C1 segment of cervical spinal cord (tissue), 14 donors: ENCODE measurements at places on chromosomes 12 and 14.

DNA sequence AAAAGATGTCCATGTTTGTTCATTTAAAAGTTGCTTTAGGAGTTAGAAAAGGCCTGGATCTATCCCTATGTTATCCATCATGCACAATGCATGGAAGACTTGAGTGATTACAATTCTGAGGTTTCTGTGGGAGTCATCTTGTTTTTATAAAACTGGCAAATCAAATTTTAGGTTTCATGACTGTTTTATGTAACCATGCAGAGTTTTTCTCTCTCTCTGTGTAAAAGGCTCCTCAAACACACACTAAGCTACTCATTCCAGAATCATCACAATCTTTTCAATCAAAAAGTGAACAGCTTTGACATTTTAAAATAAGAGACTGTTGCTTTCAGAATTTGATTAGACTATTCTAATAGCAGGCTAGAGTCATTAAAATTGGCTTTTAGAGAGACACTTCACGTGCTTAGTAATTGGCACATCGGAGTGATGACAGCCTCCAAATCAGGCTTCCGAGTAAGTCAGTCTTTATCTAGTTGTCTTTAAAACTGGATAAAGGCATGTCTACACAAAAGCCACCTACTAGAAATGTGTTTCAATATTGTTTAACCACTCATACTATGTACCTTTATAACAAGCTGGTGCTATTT lies 31.9 kb downstream of the PRICKLE1 start:
- no peak for DNase-seq

DNA sequence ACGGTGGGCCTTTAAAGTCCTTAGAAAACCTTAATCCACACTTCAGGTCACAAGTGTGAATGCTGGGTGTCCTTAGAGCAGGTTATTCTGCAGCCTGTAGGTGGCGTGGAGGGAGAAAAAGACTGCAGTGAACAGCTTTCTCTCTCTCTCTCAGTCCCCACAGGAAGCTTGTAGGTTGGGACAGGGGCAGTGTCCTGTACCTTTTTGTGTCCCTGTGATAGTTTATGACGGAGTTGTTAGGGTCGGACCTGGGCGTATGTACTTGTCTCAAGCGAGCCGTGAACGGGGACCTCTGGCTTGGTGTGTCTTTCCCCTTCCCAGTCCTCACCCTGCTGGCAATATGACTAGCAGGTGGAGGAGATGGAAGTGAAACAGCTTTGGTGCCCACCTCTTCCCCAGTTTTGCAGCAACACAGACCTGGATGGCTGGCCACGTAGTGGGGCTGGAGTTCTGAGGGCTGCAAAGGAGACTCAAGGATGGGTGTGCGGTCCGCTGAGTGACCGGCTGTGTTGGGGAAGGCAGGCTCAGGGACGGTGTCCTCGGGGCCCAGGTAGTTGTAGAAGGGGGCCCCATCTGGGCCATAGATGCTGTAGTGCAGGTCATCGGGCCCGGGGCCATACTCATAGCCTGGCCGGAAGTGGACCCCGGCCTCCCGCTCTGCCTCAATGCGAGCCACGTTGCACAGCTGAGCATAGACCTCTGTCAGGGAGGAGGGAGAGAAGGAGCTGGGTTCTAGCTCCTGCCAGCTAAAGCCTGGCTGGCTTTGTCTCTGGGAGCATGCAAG lies 8.9 kb downstream of the ISCA2 start:
- no peak for DNase-seq

GRCh38 chr12:5441497-5442236 lies 9.8 kb downstream of the NTF3 start:
- DNase-seq, result no peak

DNA sequence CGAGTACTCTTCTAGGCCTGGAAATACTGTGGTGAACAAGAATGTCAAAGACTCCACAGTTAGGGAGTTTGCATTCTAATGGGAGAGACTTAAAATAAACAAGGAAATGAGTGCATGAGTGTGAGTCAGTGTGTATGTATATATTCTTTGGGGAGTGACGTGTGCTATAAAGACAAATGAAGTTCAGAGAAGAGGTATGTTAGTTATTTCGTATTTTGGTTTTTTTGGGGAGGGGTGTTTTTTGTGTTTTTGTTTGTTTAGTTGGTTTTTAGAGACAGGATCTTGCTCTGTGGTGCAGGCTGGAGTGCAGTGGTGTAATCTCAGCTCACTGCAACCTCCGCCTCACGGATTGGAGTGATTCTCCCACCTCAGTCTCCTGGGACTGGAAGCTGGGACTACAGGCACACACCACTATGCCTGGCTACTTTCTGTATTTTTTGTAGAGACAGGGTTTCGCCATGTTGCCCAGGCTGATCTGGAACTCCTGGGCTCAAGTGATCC lies 74.3 kb downstream of the SRGAP1 start:
- DNase-seq, result no peak

GRCh38 chr14:29603696-29604095 lies 324.0 kb downstream of the PRKD1 start:
- DNase-seq, result no peak

DNA sequence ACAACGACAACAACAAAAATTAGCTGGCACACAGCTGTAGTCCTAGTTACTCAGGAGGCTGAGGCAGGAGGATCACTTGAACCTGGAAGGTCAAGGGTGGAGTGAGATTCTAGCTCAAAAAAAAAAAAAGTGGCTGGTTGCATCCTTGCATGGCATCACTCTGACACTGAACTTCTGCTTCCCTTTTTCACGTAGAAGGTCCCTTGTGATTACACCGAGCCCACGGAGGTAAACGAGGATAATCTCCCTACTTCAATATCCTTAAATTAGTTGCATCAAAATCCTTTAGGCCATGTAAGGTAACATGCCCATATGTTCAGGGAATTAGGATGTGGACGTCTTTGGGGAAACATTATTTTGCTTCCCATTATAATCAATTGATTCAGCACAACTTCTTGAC lies 4.0 kb upstream of the PPP4R4 start:
- no peak for DNase-seq

DNA sequence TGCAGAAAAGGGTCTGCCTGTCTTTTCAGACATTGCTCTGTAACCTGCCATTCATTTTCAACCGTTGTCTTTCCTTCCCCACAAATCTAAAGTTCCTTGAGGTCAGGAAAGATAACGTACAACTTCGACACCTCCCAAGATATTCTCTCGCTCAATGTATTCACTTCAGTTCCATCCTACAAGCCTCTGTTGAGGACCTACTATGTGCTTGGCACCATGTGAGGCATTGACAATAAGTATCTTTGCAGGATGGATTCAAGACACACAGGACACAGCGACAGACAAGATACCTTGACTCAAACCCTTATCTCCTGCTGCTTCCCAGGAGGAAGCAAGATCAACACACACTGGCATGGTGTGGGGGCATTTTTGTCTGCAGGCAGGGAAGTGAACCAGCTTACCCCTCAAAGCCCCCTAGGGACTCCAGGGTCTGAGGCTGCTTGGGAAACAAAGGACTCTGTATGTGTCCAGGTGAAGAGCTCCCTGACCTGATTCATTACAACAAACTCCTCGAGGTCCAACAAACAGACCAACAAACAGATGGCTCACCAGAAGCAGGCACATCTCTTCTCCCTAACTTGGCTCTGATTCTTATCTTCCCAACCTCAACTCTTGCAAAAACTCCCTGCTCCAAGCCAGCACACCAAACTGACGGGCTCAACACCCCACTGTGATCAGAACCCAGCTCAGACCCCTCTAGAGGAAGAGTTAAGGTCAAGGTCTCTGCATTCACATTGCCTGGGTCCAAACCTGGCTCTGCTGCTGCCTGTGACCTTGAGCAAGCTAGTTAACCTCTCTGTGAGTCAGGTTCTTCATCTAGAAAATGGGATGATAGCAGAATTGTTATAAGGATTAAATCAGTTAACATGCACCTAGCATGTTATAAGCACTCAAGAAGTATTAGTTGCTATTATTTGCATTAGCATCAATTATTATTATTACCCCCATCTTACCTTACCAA lies 6.3 kb downstream of the NUAK1 start:
- DNase-seq, result no peak

DNA sequence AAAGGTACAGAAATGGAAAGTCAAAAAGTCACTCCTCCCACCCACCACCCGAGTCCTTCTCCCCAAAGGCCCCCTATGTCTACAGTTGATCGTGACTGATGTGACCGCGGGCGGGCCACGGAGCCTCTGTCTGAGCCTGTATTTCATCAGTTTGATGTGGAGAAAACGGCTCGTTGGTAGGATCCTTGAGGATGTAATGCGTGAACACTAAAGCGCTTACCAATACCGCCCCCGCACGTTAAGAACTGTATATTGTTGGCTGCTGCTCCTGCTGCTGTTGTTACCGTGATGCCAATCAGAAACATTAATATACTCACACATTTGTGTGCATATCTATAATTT lies 24.6 kb upstream of the UBC start:
- DNase-seq, result no peak

- no peak for DNase-seq
Observed at GRCh38 chr14:99412117-99413061, 68.3 kb downstream of the SETD3 start.

- DNase-seq, result no peak
Observed at GRCh38 chr14:105568859-105569766, 42.7 kb downstream of the TMEM121 start.

DNA sequence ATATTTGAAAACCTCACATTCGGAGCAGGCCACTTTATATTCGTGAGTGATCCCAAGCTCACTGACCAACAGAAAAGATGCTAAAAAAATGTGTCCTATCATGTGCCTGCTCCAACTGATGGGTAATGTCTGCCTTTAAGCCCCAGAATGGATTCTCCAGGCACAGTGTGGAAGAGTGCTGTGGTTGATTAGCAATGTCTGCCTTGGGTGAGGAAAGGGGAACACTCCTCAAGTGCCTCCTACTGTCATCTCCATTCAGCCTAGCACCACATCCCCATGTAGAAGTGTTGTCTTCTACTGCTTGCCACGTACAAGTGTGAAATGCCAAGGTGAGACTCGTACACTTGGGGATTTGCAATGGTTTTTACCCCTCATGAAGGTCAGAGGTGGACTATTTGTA lies 199.3 kb downstream of the SLC41A2 start:
- no peak for DNase-seq

DNA sequence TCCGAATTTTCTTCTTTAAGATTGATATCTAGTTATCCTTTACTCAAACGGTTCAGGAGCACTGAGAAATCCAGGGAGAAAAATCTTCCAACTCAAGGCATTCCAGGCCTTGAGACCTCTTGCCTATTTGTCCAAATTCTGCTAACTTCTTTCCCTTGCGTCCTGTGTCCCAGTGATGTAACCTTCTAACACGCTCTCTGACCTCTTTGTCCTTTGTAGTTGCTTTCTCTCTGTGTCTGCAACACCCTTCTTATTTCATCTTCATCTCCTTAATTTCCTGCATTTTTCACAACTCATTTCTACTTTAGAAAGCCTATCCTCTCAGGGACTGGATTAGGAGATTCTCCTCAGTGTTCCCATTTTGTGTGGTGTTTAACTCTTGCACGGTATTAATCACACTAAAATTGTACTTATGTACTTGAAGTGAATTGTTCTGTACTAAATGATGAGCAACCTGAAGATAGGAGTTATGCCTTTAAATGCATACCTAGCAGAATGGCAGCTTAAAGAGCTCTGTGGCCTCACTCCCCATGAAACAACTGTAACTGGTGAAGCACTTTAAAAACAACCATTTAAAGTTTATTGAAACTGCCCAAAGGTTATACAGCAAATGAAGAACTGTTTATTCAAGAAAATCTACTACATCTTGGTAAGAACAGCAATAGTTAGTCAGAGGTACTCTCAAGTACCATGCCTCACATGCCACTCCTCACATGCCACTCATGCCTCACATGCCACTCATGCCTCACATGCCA lies 7.4 kb upstream of the SNAPC1 start:
- no peak for DNase-seq

DNA sequence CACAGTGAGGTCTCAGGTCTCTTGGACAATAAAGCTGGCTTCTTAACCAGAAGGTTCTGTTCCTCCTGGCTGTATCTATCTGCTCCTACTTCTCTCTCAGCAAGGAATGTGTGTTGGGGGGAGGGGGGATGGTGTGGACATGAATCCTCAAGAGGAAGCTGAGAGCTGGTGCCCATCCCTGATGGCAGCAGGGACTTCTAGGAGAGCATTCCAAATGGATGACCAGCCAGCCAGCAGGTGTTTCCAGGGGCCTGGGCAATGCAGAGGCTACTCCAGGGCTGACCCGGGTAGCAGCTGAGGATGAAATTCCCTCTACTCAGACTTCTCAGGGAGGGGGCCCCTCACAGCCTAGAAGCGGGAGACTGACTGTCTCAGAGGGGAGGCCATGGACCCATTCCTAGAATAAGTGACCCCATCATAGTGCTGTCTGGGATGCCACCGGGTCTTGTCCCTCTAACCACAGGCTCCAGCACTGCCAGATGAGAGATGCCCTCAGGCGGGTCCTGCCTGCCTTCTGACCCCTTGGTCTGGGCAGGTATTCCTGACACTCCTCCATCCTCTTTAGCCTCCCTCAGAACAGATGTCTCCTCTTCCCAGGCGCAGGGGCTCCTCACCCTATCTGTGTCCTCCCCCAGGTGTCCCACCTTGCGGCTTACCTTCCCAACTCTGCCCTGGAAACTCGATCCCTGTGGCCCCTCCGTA lies 1.2 kb downstream of the RAB15 start:
- no peak for DNase-seq

DNA sequence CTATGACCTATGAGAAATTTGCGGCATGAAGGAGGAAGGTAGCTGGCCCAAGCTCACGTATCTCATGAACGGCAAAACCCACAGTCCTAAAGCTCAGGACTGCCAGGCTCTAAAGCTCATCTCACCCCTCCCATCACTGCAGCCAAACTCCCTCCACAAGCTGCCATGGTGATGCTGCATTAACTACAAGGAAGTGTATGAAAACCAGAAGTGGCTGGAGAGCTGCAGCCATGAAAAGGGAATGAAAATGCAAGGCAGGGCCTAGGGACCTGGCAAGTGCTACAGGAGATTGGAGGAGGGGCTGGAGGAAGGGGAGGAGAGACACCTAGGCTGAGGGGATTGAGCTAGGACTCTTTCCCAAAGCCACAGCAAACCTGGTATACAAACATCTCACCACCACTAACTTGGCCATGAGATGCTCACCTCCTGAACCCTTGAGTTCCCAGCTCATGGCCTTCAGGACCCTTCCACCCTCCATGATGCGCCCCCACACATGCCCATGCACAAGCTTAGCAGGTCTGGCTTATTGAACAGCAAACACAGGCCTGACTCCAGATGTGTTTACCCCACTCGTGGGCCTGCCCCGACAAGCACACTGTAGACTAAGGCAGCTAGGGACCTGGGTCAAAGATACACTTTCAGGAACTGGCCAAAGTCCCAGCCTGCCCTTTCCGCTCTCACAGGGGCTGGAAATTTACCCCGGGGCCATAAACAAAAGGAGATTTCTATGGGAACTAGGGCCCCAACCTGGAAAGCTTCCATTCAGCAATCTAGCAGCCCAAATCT lies 42.0 kb downstream of the LTBP2 start:
- no peak for DNase-seq
